ENCODE measurements at places on chromosomes 13 and 19.

DNA sequence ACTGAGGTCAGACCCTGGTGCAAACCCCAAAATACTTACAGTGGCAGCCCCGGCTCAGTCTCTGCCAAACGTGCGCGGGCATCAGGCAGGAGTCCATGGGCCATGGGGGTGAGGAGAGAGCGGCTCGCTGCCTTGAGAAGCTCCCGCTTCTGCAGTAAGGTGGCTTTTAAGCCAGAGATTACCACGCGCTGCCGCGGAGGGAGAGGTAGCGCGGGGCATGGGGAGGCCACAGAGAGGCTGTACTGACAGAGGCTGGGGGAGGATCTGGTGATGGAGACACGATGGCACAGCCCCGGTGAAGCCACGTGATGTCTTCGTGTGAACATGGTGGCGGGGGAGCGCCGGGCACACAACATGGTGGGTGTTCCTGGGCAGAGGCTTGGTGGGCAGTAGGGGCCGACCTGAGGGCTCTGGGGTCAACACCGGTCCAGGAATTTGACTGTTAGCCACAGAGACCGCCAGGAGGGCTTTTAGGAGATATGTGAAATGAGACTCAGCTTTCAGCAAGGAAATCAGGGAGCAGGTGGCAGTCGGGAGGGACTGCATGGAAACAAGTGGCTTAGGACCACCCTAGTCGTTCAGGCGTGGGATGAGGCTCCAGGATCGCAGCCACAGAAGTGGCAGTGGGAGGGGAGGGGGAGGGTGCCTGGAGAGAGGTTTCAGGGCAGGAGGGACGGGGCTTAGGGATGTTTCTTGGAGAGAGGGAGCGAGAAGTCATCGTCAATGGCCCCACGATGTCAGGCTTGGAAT lies 24.1 kb downstream of the MCF2L start:
- DNase-seq, result no peak

DNA sequence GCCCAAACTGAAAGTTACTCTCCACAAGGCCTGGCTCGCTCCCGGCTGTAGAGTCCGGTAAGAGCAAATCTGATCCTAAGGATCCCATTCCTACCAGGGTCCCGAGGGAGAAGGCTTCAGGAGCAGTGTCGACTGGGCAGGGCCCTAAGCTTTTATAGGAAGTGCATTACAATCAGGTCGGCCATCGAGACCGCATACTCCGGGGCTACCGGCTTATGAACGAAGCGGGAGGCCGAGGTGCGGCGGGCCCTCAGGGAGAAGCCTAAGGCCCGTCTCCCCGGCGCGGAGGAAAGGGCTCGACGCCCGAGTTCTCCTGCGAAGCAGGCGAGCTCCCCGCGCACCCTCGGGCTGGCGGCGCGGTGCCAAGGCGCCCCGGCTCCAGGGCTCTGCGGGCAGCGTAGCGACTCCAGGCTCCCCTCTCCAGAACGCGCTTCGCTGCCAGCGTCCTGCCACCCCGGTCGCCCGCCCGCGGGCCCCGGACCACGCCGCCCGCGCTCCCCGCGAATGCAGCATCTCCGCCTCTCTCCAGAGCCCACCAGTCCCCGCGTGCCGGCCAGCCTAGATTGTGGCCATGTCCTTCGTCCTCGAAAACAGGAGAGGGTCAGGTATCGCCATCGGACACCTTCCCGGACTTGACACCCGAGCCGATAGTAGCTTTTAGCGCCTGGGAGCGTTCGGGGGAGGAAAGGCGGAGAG lies 1.4 kb downstream of the EFNB2 start:
- no peak for DNase-seq

DNA sequence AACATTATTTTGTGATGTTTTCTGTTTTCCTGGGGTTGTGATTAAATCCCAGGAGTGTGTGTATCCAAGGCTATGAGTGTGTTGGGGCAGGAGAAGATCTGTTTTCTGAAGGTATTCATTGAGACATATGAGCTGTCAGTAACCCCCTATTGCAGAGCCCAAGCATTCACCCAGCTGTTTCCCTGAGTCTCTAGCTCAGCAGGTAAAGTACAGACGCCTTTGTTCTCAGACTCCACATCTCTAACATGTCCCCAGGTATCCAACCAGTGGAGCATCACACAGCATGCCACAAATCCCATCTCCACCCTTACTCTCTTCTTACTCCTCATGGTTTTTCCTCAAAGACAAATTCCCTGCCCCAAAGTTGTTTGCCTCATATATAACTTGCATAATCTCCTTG lies 213.6 kb downstream of the PCDH20 start:
- no peak for DNase-seq

DNA sequence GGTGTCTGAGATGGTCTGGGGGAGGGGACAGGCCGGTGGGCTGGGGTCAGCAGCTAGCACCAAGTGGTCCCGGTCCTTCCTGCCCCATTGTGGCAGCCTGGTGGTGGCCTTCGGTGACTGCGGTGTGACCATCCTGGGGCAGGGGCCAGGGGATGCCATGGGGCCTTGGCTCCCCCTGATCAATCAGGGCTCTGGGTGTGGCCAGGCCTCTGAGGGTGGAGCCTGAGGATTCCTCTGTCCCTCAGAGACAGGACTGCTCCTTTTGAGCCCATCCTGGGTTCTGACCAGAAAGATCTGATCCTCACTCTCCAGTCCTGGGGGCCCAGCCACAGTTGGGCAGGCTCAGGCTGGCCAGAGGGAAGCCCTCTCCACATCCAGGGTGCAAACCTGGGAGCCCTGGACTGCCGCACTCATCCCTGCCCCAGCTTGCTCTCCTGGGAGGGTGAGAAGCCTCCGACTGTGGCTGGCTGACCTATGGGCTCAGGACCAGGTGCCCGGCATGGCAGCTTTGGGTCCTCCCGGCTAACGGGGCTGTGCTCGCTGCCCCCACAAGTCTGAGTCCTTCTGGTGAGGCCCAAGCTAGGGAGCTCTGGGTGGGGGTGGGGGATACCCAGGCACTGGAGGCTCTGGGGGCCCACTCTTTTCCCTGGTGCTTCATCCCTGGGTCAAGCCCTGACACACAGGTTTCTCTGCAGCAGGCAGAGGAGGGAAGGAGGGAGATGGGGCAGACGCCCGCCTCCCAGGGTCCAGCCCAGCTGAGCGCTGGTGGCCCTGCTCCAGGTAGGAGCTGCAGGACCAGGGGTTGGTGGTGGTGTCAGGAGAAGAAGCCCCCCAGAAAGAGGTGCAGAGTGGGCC lies 59.5 kb downstream of the IER2 start:
- DNase-seq, result no peak

DNA sequence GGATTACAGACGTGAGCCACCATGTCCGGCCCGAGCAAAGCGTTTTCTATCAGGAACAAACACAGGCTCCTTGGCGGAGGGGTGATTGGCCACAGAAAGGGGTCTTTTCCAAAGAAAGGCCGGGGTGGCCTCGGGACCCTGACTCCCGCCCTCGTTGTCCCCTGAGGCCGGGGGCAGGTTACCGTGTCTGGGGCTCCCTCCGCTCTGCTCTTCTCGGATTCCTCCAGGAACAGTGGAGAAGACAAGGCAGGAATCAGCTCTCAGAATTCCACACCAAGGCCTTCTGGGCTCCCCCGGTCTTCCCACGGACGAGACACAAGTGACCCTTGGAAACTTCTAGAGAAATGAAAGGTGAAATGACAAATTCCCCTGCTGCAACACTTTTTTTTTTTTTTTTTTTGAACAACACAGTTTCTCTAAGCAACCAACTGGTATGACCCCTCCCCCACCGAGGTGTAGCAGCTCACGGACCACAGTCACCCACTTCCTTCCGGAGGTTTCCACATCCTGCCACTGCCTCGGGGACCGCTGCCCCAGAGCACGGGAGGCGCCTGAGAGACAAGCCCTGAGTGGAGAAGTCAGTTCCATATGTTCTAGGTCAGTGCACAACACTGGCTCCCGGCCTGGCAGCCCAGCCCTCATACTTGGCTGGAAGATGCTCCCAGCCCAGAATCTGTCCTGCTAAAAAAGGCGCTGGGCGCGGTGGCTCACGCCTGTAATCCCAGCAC lies 11.0 kb downstream of the MOB3A start:
- DNase-seq, result no peak

GRCh38 chr19:19039901-19040300 lies 6.5 kb downstream of the ARMC6 start:
- DNase-seq, result no peak

DNA sequence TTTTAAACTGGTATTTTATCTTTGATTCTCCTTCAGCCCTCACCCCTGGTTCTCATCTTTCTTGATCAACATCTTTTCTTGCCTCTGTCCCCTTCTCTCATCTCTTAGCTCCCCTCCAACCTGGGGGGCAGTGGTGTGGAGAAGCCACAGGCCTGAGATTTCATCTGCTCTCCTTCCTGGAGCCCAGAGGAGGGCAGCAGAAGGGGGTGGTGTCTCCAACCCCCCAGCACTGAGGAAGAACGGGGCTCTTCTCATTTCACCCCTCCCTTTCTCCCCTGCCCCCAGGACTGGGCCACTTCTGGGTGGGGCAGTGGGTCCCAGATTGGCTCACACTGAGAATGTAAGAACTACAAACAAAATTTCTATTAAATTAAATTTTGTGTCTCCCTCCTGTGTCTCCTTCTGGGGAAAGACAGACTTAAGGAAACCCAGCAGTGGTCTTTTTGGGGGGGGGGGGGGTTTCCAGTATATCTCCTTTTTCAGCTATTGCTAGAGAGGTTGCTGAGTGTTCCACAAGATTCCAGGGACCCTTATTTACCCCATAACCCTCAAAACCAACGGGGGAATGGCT lies 1.5 kb upstream of the RAD23A start:
- no peak for DNase-seq

GRCh38 chr19:49502866-49503581 lies 6.8 kb downstream of the RPS11 start:
- DNase-seq, result peak; percentile 65

DNA sequence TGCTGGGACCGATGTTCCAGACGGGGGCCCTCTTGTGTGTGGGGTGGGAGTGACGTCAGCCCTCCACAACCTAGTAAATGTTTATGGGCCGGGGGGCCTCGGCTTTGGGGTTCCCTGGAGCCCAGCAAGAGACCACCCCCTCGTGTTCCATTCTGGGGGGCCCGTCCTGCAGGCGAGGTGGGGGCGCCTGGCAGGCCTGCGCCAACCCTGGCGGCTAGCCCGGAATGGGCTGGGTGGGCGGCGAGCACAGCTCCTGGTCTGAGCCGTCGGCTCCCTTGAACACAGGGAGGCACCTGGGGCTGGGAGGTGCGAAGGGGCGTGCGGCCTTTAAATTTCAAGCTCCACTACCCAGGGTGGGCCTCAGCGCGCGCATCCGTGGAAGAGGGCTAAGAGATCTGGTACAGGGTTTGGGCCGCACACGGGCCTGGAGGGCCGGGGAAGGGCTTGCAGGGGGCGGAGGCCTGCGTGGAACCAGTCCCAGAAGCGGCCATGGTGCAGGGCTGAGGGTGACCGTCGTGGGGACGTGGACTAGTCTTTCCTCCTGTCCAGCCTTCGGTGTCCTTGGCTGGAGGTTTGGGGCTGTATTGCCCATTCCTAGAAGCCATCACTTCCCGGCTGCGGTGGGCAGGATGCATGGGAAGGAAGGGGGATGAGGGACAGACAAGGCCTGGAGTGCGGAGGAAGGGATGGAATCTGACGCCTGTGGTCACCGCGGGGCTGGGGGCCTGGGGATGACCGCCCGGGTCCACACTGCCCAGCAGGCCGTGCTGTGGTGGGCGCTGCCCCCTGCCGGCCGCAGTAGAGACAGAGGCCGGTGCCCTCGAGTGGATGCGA lies 11.4 kb downstream of the NDUFA11 start:
- no peak for DNase-seq

- peak; percentile 42 for DNase-seq
Observed at GRCh38 chr19:19406878-19407632, 1.6 kb downstream of the GATAD2A start.

- DNase-seq, result no peak
Observed at GRCh38 chr13:32253911-32254399, 61.2 kb downstream of the ZAR1L start.

DNA sequence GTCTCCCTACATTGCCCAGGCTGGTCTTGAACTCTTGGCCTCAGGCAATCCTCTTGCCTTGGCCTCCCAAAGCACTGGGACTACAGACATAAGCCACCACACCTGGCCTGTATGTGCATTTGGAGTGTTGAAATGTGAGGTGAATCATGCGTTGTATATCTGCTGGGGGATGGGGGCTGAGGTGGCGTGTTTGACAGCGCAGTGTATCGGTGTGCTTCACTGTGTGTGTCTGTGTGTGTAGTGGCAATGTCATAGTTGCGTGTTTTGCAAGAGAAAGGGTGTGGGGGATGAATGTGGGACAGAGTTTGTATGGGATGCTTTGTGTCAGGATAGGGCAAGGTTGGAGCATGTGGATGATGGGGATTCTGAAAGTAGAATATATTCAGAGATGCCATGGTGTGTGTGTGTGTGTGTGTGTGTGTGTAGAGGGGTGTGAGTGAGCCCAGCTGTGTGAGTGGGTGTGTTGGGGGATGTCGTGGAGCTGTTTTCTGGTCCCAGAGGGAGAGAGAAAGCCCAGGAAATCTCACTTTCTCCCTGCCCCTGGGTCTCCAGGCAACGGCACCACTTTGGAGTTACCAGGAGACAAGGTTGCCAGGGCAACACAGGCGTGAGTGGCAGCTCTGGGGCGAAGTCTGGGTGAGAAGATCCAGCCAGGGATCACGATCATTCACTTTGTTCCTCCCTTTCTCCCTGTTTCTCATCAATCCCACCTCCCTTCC lies 1.1 kb upstream of the SWSAP1 start:
- no peak for DNase-seq

- DNase-seq, result no peak
Observed at GRCh38 chr19:16002406-16003384, 53.9 kb downstream of the OR10H4 start.

GRCh38 chr19:29967623-29968022 lies 25.6 kb downstream of the URI1 start:
- no peak for DNase-seq

- peak; percentile 70 for DNase-seq
Observed at GRCh38 chr13:75359266-75359665, 122.7 kb downstream of the TBC1D4 start.

DNA sequence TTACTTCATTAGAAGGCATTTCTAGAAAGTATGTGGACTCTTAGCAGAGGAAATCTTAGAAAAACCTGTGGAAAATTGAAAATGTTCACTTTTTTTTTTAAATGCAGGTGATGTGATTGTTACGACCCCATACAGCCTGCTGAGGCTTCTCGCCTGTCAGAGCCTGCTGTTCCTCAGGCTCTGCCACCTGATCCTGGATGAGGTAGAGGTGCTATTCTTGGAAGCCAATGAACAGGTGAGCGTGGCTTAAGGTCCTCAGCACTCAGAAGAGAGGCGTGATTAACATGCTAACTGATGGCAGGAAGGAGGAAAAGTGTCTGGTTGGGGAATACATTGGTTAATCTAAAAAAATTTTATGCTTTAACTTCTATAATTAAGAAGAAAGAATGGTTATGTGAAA lies 71.4 kb downstream of the SLC7A9 start:
- no peak for DNase-seq

DNA sequence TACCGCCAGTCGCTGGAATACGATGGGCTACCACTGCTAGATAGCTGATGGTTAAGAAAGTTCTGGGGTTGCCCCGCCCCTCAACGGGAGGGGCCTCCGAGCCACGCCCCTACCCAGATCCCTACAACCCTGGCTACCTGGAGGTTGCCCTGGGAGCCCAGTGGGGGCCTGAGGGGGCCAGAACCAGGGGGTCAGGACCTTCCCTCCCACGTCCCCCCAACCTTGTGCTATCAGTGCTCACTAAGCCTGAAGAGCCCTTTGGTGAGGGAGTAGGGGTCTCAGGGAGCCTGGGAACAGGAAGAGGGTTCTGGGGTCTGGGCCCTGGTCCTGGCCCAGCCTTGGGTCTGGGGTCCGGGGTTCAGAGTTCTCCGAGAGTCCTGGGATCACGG lies 8.9 kb downstream of the OCEL1 start:
- no peak for DNase-seq

Data from GM04504 (cell line).